ENCODE measurements at places on chromosomes 16 and 17. TPM values are rescaled to one million over a fixed set of nuclear protein-coding genes. Genes with fewer than 3 reads are reported as not detected.

The ZNF688 gene
- total RNA-seq: 13.1 TPM

- no peak for DNase-seq
Measured at GRCh38 chr16:11409398-11409797, 64.1 kb downstream of the RMI2 start.

DNA sequence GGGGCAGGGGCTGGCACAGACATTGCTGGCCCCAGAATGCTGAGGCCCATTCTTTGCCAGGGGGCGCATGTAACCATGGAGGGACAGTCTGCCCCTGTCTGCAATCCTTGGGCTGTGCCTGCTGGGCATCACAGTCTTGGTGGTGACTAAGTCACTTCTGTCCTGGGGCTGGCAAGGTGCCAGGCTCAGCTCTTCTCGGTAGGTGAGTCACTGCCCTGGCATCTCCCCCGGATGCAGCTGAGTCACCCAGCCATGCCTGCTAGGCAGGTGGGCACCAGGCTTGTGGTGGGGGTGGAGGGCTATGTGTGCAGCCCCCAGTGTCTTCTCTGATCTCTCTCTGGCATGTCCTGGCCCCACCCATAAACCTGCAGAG lies 5.6 kb downstream of the RARA start:
- DNase-seq: peak; percentile 93

DNA sequence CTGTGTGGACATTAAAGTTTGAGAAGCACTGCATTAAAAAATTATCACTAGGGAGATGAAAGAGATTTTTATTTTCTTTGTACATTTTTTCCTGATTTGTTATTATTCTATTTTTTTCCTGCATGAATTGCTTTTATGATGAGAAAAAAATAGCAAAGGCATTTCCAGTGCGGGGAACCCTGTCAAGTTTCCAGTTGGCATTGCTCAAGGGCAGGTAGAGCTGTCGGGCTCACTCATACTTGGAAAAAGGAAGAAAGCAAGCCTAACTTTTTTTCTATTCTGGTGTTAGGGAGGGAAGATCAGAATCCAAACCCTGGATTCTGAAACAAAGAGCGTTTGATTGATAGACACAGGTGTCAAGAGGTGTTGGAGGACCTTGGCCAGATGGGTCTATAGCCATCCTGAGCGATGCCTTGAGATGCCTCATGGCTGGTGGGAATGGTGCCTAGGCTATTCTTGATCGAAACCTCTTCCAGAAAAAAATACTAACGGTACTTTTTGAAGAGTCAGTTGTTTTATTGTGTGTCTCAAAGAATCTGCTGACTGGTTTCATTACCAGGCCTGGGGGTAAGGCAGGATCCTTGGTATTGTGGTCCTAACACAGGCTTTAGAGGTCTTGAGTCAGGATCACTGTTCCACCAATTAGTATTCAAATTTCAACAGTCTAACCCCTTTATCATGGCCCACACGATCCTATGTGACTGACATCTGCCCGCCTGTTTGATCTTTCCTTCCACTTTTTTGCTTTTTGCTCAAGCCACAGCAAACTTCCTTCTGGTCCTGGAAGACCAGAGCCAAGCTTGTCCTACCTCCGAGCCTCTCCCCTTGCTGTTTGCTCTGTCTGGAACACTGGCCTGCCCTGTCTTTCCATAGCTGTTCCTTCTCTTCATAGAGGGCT lies 20.1 kb downstream of the SNX29 start:
- no peak for DNase-seq

The KRT33B gene
- 194 TPM for total RNA-seq

GRCh38 chr16:27109666-27110523 lies 43.2 kb downstream of the C16orf82 start:
- DNase-seq: peak; percentile 82

DNA sequence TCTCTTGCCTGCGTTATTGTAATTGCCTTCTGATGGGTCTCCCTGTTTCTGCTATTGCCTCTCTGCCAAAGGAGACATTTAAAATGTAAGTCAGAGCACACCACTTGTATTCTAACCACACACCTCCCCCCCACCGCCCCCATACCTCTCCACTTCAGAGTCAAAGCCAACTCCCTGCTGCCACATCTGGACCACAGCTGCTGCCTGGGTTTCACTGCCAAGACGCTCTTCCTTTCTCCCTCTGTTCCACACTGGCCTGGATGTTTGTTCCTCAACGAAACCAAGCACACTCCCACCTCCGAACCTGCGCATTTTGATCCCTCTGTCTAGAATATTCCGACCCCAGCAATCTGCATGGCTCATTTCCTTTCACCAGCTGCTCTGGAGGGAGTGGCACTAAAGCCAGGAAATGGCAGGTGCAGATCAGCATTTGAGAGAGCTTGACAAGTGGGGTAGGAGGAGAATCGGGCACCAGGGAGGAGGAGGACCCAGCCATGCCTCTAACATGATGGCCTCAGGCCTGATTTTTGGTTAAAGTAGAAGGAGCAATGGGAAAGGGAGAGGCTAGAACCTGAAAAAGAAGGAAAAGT lies 92.4 kb upstream of the HS3ST2 start:
- no peak for DNase-seq

Measured in suprapubic skin (tissue), 4 donors.